Activated CD8-positive, alpha-beta T cell treated with anti-CD3 and anti-CD28 coated beads for 36 hours (primary cell): ENCODE measurements at places on chromosomes 7 and 10.
A peak's percentile ranks its signal among the peaks of the same experiment; 100 is the strongest.

DNA sequence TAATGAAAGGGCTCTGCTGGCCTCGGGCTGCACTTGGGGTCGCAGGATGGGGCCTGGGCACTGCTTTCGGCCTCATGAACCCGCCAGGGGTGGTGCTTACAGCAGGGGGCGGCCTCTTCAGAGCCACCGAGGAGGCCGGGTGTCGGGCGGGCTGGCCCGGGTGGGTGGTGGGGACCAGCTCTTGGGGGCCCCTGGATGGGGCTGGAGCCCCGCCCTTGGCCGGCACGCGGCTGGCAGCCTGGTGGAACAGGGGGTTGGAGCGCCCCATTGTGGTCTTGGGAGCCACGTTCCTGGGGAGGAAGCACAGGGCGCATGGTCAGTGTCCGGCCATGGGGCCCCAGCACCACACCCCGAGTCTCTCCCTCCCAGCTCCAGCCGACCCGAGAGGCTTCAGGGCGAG lies 8.8 kb downstream of the ADAM8 start:
- DNase-seq: no peak

DNA sequence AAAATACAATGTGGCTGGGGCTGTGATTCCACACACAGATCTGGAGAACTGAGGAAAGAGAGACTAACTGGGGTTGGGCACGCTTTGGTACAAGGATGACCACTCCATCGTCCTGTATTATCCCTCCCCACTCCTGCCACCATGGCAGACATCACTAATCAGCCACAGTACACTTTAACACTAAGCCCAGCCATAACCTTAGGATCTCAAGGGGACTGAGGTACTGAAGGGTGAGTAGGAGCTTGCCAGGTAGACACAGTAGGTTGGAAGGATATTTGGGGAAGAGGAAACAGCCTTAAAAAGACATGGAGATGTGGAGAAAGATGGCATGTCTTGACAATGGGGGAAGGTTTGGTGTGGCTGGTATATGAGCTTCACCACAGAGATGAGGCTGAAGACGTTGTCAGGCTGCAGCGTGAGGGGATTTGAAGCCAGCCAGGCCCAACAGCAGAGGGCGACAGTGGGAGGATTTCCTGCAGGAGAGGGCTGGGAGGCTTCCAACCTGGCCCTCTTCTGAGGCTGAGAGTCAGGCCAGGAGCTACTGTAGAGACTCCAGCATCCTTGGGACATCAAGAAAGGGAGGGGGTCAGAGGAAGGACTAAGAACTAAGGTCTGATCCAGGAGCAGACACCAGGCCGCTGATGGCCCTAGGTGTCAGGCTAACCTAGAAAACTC lies 58.6 kb upstream of the COL13A1 start:
- peak; percentile 47 for DNase-seq

- DNase-seq: no peak
Observed at GRCh38 chr10:5996696-5997095, 19.4 kb upstream of the IL15RA start.

DNA sequence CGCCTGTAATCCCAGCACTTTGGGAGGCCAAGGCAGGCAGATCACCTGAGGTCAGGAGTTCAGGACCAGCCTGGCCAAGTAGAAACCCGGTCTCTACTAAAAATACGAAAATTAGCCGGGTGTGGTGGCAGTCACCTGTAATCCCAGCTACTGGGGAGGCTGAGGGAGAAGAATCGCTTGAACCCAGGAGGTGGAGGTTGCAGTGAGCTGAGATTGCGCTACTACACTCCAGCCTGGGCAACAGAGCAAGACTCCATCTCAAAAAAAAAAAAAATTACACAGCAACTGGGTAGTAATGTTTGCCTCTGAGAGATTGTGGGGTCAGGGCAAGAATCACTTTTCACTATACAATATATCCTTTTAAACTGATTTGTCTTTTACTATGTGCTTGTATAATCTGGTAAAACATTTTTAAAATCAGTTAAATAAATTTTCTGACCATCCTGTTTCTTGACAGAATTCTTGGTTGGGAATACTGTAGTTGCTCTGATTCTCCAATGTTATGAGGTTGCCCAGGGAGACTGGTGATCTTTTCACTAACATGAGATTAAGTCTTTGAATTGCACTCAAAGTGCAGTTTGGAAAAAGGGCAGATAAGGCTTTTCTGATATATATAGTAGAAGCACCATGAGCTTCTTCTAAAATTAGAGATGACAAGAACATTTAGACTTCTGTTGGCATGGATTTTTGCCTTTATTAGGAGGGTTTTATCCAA lies 1.5 kb downstream of the ENTPD7 start:
- no peak for DNase-seq

DNA sequence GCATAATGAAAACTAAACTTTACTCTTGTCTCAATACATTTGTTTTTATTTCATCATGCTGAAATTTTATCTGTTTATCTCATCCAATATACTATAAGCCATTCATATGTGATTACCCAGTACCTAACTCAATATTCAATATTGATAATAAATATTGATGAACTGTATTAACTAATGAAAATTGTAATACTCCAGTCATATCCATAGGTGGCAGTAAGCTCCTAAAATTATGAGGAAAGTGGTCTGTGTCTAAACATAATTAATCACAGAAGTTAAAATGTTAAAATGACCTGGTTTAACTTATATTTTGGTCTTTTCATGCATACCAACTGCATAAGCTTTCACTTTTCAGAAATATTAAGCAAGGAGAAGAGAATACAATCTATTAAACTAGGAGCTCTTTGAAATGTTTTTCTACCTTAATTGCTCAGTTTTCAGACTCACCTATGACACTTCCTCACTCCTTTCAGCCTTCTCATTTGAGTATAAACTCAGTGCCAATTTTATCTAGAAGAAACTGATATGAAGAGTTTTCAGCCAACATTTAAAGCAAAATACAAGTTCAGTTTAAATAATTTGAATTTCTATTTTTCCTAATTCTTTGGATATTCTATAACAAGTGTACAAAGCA lies 30.5 kb upstream of the VWDE start:
- no peak for DNase-seq

DNA sequence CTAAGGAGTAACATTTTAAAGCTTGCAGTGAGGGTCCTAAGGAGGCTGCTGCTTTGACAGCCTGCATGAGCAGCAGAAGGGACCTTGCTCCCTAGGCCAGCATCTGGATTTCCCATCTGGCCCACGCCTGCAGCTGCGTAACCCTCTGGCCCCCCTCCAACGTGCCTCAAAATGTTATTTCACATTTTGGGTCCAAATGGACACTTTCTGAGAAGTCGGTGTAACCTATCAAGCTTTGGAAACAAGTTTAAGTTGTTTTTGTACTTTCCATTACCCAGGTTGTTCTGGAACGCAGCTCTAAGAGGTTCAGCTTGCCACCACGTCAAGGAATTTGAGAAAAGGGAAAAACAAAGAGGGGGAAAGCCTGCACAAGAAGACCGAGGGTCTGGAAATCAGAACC lies 338.3 kb downstream of the KCNMA1 start:
- DNase-seq: no peak

- DNase-seq: no peak
Observed at GRCh38 chr7:131400681-131401176, 73.1 kb downstream of the MKLN1 start.

GRCh38 chr10:113053091-113053490 lies 103.0 kb downstream of the TCF7L2 start:
- DNase-seq: no peak
